GM03348 (cell line): ENCODE measurements at places on chromosomes 16 and 17.
A peak's percentile ranks its signal among the peaks of the same experiment; 100 is the strongest.

DNA sequence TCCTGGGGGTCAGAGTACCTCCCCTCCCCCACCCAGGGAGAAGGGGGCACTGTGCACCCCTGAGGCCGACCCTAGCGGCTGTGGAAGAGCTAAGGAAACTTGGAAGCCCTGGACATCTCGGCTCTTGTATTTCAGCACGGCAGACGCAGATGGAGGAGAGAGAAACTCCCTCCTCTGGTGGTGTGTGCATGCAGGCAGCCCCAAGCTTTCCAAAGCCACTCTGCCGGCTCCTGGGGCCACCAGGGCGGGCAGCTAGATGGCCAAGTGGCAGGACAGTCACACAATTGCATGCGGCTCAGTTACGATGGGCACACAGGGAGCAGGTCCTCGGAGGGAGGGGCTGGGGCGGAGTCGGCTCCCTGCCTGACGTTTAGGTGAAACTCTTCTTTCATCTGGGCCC is 195.5 kb downstream of the RBFOX3 start:
- no peak for DNase-seq

DNA sequence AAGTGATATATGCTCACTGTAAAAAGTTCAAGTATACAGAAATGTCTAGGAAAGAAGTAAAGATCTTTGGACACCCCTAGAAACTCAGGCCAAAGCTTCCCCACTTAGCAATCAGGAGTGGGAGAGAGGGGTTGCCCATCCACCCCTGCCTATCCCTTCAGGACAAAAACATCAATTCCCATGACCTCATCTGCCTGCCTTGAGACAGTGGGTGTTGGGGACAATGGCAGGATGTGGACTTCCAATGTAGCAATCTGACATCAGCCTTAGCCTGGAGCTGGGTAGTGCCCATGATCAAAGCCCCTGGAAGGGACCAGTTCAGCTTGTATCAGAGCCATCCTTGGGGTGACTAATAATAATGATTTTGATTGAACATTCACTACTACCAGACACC is 18.1 kb downstream of the ITPRIPL2 start:
- no peak for DNase-seq

GRCh38 chr17:17811381-17812210 is 25.2 kb downstream of the SREBF1 start:
- DNase-seq: no peak

GRCh38 chr16:1953734-1954133 is 755 bp downstream of the RPL3L start:
- no peak for DNase-seq

DNA sequence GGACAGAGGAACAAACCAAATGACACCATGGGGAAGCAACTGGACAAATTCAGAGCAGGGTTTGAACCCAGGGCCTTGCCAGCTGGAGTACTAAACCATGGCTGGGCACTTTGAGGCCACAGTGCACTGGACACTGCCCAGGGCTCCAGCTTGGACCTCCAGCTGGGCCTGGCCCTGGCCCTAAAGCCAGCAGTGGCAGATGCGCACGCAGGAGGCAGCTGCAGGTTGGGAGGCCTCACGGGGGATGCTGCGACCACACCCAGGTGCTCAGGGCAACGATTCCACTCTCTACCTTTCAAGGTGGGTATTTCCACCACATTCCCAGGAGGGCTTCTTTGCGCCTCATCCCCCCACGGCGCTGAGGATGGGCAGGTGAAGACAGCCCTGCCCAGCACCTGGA is 28.9 kb downstream of the WNT3 start:
- DNase-seq: no peak

DNA sequence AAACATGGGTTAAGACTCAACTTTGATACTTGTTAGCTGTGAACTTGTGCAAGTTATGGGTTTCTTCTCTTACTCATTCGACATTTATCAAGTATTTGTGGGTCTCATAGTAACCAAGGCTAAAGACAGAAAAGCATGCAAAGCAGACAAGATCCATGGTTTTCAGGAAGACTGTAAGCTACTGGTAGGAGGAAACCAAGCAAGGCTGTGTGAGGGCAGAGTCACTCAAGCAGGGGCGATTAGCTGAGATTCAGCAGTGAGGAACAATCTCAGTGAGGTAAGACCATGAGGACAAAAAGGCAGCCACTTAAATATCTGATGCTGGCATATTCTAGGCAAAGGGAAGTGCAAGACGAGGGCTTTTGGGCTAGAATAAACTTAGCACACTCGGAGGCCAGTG is 29.5 kb downstream of the MBTD1 start:
- no peak for DNase-seq

DNA sequence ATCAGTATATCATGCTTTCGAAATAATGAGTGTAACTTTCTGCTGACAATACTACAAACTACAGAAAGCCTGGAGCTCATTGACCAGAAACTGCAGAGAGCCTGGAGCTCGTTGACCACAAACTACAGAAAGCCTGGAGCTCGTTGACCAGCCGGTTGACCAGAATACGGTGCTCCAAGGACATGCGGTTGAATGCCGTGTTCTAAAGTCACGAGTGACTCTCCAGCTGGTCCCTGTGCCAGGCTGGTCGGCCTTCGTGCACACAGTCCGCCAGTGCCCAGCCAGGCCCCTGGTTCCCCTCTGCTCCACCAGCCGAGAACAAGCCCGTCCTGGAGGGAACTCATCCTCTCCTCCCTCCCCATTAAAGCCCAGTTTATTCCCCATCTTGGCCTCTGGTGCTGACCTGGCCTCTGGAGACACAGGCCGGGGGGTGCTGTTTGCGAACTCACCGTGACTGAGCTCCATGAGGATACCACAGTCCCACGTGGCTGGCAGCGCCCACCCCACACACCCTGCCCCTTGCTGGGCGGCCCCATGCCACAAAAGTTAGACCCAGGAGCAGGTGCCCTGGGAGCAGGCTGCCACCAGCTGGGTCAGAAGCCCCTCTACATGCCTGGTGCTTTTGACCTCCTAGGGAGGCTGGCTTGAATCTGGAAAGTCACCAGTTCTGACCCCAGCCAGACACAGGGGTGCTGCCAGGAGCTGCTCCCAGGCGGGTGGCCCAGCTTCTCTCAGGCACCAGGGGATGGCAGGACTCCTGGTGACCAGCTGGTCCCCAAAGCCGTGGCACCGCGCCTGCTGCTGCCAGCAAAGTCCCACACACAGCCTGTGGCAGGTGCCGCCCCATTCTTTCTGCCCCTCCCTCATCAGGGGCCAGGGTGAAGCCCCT is 15.5 kb upstream of the CDH15 start:
- no peak for DNase-seq

GRCh38 chr17:76240461-76241203 is at the start of gene RNF157:
Gene RNF157, minus strand, starts transcription at chr17:76240493. Its CDS starts 253 bp downstream, at chr17:76240240.
- DNase-seq: peak; percentile 93

DNA sequence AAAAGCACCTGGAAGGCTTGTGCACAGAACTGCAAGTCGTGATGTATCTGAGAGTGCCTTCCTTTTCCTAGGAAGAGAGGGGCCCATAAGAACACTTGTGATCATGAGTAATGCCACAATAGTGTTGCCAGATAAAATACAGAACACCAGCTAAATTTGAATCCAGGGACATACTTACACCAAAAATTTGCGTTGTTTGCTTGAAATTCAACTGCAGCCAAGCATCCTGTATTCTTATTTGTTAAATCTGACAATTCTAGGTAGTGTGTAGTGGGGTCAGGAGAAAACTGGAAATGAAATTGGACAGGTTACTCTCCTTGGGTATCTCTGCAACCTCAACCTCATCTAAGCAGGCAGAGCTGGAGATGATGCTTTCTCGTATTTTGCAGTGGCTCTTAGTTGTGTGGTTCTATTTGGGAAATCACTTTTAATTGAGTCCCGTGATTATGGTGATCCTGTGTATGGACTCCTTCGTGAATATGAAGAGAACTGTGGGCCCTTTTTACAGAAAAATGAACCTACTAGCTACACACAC is 12.0 kb downstream of the SLC35B1 start:
- DNase-seq: no peak

- DNase-seq: peak; percentile 31
These were observed 19.8 kb upstream of the ADCY7 start for GRCh38 chr16:50246299-50247122.
